OCI-M1 (cell line): ENCODE measurements at places on chromosomes 13 and 19.

DNA sequence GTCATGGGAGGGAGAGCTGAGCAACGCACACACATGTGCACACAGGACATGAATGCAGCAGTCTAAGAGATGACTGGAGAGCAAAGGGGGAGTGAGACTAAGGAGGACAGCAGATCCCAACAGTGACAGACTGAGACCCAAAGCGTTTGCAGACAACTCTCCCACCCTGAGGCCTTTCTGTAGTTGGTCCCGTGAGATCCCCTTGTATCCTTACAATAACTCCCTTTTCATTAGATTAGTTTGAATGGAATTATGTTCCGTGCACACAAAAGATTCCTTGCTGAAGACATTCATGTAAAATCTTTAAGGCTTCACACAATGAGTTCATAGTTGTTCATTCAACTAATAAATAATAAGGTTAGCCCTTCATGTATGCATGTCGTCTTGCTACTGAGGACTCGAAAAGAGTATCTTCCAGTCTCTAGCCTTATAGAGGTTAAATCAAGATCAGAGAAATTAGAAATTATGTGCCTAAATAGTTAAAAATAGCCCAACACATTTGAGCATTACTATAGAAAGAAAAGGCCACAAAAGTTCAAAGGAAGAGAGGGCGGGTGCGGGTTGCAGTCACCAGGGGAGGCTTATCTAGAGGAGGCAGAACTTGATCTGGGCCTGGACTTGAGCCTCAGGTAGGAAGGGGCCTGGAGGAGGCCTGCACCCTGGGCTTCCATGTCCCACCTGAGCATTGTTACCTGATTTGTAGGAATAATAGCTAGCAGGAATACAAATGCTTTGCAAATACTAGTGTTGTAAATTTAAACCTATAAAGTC, 3.1 kb upstream of the GTF3A start:
- DNase-seq = no peak

DNA sequence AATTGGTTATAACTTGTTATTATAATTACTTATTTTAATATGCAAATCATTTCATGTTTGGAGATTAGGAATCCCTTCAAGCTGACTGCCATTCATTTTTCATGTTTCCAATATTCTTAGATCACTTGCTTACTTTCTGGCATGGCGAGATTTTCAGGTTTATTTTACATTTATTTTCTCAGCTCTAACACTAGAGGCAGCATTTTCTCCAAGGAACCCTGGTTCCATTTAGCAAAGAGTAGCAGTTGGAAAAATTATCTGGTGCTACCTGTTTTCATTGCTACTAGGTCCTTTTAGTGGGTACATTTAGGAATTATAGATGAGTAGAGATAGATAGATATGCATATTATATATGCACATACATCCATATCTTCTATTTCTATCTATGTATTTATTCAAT, 90.9 kb upstream of the TRPC4 start:
- DNase-seq = peak; percentile 74

DNA sequence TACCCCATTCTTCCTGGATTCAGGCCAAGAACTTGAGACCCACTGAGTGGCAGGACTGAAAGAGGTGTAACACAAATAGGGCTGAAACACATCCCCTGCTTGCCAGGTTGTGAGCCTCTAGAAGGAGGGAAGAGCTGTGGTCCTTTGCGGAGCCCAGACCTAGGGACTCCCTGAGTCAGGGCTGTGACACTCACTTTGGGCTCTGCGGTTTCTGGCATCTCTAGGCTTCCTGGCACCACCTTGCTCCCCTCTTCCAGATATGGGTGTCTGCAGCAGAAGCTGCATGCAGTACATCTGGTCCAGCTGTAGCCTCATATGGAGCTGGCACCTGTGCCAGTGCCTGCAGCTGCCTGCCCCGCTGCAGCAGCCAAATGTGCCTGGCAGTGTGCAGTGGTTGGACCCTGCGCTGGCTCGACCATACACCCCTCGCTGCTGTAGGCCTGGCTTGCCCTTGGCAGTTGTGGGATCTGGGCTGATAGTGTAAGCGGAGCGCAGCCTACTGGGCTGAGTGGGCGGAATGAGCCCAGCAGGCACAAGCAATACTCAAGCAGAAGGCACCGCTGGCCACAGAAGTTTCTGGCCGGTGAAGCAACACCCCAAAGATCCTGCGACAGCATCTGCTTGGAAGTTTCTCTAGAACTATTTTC, 290.4 kb downstream of the SLITRK6 start:
- DNase-seq = no peak

- DNase-seq = no peak
Observed at GRCh38 chr19:10408511-10409283, 5.4 kb upstream of the CDC37 start.

GRCh38 chr13:40622246-40622645, 44.2 kb downstream of the FOXO1 start:
- DNase-seq = no peak

DNA sequence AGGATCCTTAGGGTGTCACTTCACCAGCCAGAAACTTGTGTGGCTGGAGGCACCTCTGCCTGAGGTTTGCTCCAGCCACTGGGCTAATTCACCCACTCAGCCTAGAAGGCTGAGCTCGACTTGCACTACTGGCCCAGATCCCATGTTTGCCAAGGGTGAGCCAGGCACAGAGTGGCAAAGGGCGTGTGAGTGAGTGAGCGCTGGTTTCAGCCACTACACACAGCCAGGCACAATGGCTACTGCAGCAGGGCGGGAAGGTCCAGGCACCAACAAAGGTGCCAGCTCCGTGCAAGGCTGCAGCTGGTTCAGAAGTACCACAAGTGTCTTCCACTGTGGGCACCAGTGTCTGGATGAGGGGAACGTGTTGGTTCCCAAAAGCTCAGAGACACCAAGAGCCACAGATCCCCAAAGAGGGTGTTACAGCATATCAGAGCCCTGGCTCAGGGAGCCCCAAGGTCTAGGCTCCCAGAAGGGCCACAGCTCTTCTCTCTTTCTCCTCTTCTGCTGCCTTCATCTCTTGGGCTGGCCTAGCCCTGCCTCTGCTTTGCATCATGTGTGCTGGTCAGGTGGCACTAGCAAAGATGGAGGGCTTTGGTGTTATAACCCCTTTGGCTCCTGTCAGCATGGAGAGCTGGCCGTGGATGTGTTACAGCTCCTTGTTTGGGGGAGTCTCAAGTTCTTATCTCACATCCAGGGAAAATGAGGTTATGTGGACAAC, 736.3 kb upstream of the KLHL1 start:
- DNase-seq = no peak

DNA sequence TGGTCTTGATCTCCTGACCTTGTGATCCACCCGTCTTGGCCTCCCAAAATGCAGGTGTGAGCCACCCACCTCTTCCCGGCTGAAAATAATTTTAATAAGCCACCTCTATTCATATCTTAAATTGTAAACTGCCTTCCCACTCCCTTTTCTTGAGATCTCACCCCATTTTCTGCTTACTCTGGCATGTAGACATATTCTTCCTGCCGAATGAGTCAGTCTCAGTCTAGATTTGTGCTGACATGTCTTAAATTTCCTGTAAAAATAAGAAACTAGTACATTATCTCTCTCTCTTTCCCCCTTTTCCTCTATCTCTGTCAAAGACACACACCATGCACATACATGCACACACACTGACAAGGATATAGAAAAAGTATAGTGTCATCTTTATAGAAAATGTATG, 60.9 kb downstream of the THSD1 start:
- no peak for DNase-seq

DNA sequence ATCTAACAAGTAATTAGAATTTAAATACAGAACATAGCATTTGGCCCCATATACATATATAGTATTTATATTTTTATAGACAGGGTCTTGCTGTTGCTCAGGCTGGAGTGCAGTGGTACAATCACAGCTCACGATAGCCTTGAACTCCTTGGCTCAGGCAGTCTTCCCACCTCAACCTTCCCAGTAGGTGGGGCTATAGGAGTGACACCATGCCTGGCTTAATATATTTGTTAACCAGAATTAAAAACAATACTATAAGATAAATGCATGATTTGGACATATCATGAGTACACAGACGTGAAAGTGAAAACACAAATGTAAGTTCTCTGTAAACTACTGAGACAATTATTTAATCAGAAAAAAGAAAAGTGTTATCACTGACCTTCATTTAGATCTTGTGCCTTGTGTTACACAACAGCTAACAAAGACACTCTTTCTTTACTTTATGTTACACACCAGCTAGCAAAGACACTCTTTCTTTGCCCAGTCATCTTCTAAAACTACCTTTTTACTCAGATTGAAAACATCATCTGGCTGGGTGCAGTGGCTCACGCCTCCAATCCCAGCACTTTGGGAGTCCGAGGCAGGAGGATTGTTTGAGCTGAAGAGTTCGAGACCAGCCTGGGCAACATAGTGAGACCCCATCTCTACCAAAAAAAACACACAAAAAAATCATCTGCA, 22.6 kb downstream of the CARS2 start:
- DNase-seq = peak; percentile 22

- no peak for DNase-seq
Observed at GRCh38 chr19:38252941-38253691, 3.1 kb downstream of the PPP1R14A start.

- no peak for DNase-seq
Observed at GRCh38 chr13:73903561-73903960, 230.6 kb downstream of the KLF12 start.
